ENCODE measurements at places on chromosomes 5 and 9.

DNA sequence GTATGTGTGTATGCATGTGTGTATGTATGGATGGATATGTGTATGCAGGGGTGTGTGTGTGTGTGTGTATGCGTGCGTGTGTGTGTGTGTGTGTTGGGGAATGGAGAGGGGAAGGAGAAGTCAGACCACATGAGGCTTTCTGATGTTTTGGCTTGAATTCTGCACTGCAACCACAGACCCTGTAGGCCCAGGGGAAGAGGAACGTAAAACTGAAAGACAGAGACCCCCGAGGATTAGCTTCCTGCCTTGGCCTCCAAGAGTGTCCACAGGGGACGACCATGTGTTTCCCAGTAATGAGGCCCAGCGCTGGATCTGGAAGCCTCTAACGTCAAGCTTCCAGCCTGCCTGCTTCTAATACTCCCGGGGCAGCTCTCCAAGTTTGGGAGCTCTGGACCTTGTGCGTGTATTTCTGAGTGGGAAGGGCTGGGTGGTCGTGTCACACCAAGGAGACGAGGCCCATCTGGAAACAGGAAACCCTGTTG, 5.8 kb downstream of the DCANP1 start:
- DNase-seq: no peak

GRCh38 chr9:114023961-114024360, 54.1 kb downstream of the AMBP start:
- DNase-seq: no peak

GRCh38 chr9:119052339-119053030, 316.8 kb downstream of the BRINP1 start:
- no peak for DNase-seq

GRCh38 chr9:112174965-112175795, at the start of gene SUSD1:
SUSD1 (minus strand) TSS chr9:112175297; CDS start chr9:112175235, 62 bp downstream.
- DNase-seq: no peak

- no peak for DNase-seq
Observed at GRCh38 chr9:122215663-122216062, 13.1 kb downstream of the LHX6 start.

GRCh38 chr9:77575785-77576184, 72.3 kb downstream of the GNA14 start:
- no peak for DNase-seq

- no peak for DNase-seq
Observed at GRCh38 chr5:159933531-159934485, 17.5 kb downstream of the ADRA1B start.

- DNase-seq: no peak
Observed at GRCh38 chr5:72477176-72477575, 30.0 kb downstream of the ZNF366 start.

DNA sequence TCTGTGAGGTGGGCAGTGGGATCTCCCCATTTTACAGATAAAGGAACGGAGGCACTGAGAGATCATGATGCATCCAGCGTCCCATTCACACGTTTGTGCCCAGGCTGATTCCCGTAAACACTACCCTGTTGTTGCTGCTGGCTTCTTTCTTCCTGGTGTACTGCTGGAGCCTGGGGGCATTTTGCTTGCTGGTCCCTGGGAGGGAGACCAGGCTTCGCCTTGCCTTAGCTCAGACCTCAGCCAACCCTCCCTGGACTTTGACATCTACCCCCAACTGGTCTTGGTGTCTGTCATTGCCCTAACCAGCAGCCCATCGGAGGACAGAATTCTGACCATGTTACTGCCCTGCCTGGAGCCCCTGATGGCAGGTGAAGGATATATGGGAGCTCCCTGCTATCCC, 82.4 kb downstream of the ZNF618 start:
- DNase-seq: no peak

DNA sequence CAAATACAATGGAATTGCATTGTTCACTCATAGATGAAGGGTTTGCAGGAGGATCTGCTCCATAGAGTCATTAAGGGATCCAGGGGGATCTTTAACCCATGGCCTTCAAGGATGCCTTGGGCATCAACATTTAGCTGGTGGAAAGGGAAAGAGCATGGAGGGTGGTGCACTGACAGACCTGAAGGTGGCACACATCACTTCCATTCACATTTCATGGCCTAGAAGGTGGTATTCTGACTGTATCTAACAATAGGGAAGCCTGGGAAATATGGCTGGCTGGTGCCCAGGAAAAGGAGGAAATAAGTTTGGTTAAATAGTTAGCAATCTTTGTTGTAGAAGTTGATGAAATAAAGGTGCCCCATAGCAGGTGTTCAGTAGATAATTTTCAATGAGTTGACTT, 230.2 kb downstream of the CD180 start:
- no peak for DNase-seq

GRCh38 chr5:18465833-18466681, 831.8 kb downstream of the TAF11L14 start:
- DNase-seq: no peak

DNA sequence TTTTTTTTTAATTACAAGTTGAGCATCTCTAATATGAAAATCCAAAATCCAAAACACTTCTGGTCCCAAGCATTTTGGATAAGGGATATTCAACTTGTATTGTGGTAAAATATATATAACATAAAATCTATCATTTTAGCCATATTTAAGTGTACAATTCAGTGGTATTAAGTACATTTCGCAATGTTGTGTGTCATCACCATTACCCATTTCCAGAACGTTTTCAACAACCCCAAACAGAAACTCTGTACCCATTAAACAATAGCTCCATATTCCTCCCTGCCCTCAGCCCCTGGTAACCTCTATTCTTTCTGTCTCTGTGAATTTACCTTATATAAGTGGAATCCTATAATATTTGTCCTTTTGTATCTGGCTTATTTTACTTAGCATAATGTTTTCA, 24.9 kb downstream of the TICAM2 start:
- no peak for DNase-seq

- DNase-seq: no peak
Observed at GRCh38 chr5:51202161-51202560, 181.1 kb upstream of the ISL1 start.

DNA sequence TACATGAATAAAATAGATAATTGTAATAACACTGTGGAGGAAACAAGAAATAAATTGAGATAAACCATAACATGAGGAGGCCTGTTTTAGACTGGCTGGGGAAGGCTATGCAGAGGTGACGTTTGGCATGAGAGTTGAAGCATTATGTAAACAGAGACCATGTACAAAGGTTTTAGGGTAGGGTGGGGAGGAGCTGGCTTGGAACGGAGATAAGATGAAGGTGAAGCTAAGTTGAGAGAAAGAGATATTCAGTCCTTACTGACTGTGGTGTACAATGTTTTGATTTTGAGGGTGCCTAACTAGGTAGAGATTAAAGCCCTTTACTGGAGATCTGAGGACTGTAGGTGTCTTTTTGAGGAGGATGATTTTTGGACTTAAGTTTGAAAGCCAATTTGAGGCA, 17.8 kb downstream of the MAN2A1 start:
- DNase-seq: no peak

- no peak for DNase-seq
Observed at GRCh38 chr9:117725426-117725887, 21.3 kb downstream of the TLR4 start.

GRCh38 chr9:133593587-133594253, 15.5 kb downstream of the FAM163B start:
- no peak for DNase-seq

DNA sequence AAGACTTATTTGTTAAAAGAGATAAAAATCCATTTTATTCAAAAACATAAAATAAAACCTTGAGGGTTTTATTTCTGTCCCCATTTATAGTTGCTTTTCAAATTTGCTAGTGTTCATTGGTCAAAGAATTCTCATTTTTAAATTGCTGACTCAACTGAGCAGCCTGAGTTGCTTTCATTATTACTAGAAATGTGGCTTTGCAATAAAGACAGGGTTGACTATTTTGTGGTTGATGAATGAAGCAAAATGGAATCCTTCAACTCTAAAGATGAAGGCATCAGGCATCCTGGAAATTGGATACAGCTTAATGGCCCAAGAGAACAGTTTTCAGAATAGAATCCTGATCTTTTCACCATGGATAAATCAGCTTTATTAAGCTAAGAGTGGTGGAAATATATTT, 23.9 kb upstream of the PPP3R2 start:
- DNase-seq: no peak

GRCh38 chr9:136789523-136789937, 1.6 kb upstream of the TMEM141 start:
- no peak for DNase-seq

- no peak for DNase-seq
Observed at GRCh38 chr5:176754376-176754973, 55.9 kb upstream of the UNC5A start.

DNA sequence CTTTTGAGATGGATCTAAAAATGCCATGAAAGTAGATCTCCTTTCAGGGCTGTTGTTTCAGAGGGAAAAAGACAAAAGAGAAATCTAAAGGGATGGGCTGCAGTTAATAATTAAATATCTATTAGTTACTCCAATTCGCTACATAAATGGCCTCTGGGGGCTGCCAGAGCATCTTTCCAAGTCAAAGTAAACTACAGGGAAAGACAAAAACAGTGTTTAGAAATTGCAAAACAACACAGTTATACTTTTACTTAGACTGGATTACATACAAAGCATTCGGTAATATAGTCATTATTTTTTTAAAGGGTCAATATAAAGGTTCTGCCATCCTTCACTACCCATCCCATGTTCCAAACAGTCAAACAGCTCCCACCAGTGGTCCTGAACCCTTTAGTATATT, 853.5 kb upstream of the DMAC1 start:
- no peak for DNase-seq

DNA sequence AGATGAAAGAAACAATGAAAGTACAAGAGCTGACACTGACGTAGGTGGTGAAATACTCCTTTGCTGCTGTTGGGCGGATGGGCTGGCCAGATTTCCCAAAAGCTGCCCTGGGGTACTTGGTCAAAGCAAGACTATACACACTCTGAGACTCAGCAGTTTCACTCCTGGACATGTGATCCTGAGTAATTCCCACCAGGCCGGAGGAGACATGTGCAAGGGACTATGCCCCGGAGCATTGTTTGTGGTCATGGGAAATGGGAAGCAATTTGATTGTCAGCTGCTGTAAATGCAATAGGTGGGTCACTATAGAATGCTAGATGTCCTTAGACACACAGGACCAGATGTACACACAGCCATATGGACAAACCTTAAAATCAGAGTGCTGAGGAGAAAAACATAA, 116.1 kb downstream of the DCP2 start:
- DNase-seq: no peak

DNA sequence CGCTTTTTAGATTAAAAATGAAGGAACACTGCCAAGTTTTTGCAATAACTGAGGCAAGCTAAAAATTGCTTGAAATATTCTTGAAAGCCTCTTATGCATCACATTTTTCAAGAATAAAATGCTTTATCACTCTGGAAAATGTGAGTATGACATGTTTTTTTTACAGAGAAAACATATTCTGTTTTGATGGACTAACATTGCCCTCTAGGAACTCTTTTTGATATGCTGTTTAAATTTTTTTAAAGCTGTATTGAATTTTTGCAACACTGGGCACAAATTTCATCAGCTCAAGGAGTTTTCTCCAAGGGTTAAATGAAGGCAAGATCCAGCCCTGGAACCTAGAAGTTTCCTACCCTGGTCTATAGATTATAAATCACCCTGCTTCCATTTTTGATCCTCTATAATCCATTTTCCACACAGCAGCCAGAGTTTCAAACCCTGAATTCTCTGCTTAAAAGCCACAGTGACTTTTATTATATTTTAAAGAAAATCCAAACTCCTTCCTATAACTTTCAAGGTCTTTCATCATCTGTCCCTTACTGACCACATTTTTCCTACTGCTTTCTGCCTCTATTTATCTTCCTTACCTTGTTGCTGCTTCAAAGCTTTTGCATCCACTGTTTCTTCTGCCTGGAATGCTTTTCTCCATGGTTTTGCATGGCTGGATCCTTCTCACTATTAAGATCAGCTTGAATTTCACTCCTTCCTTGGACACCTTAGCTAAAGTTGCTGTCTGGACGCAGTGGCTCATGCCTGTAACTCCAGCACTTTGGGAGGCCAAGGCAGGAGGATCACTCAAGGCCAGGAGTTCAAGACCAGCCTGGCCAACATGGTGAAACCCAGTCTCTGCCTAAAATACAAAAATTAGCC, 60.9 kb downstream of the IL31RA start:
- DNase-seq: no peak

DNA sequence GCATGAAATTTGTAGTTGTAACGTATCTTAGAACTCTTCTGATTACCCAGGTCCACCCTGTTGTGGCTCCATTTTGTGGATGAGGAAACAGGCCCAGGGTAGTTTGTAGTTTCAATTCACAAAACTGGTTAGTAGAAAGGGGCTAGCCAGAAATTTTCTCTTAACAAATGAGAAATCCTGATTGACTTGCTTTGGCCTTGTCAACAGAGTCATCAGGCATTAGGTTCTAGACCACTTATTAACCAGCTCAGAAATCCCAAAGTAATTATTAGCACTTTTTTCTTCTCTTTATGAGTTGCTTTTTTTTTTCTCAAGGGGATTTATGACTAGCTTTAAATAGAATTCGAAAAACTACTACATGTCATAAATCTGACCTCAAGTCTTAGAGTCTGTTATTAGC, 160.2 kb downstream of the SH3GL2 start:
- no peak for DNase-seq

DNA sequence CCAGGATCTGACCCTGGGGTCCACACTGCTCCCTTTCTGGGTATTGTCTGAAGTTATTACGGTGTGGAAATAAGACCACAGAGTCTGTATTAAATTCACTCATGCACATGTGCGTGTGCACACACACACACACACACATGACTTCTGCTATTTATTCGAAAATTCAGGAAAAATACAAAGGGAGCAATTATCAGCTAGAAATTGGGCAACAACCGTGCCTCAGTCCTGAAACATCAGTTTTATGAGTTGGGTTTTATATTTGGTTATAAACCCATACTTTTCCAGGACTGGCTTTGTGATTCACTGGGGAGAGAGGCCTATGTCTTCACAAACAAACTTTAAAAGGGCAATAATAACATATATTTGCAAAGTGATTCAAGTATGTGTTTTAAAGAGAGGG, 90.2 kb downstream of the ANGPTL2 start:
- no peak for DNase-seq

- peak; percentile 96 for DNase-seq
Observed at GRCh38 chr5:172770675-172771438, at the start of gene DUSP1. DUSP1 (minus strand) TSS chr5:172771195; CDS start chr5:172770952, 243 bp downstream.

- no peak for DNase-seq
Observed at GRCh38 chr9:83935276-83935935, 14.2 kb upstream of the KIF27 start.

GRCh38 chr5:119275146-119275545, 80.7 kb upstream of the TNFAIP8 start:
- no peak for DNase-seq

DNA sequence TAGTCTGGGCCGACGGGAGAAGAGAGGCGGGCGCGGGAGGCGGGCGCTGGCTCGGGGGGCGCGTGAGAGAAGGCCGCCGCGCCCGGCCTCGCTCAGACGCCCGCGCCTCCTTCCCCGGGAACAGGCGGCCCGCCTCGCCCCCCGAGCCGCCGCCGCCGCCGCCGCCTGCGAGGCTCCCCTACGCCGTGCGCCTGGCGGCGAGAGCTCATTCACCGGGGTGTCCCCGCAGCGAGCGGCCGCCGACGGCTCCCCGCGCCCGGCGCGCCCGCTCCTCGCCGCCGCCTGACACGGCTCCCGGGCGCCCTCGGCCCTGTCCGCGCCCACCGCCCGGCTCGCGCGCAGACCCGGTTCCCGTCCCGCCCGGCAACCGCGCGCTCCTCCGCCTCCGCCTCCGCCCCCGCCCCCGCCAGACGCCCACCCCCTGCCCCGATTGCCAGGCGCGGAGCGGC, at the start of gene GNAQ:
Gene GNAQ (minus strand): TSS at position 368 of the 449 bp plus-strand sequence. CDS start 576 bp downstream, outside the sequence.
- DNase-seq: no peak

GRCh38 chr9:121577166-121577565, 74.3 kb upstream of the DAB2IP start:
- DNase-seq: no peak

- DNase-seq: no peak
Observed at GRCh38 chr5:173056783-173057061, 570 bp downstream of the CREBRF start.

Data from stimulated activated CD4-positive, alpha-beta T cell treated with anti-CD3 and anti-CD28 coated beads, Interleukin-1b, Interleukin-23, amount 100 ng/mL, for 1 hour (primary cell).